ENCODE measurements at places on chromosomes 4 and X. TPM values are rescaled to one million over a fixed set of nuclear protein-coding genes. Genes with fewer than 3 reads are reported as not detected.

- DNase-seq: no peak
Observed at GRCh38 chr4:147318586-147318985, 162.3 kb upstream of the EDNRA start.

DNA sequence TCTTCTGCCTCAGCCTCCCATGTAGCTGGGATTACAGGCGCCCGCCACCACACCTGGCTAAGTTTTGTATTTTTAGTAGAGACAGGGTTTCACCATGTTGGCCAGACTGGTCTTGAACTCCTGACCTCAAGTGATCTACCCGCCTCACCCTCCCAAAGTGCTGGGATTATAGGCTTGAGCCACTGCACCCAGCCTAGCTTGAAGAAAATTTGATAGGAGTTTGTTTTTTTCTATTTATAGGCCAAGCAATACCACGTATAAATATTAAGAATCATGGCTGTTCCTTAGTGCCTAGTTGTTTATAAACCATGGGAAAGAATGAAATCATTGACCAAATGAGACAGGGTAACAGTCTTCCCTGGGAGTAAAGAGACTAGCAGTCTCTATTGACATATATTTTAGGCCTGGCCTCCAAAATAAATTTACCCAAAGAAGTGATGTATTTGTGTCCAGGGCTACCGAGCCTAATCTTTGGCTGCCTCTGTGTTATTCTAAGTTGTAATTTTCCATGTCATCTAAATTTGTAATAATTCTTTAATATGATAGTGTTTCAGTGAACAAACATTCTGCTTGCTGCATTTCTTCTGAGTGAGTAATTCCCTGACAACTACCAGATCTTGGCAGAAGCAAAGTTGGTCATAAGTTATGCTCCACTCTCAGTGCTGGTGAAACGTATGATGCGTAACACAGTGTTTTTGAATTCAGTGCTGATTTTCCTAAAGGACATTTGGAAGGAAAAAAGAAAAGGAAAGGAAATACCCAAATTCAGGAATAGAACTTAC is 10.3 kb downstream of the PKD2 start:
- DNase-seq: no peak

DNA sequence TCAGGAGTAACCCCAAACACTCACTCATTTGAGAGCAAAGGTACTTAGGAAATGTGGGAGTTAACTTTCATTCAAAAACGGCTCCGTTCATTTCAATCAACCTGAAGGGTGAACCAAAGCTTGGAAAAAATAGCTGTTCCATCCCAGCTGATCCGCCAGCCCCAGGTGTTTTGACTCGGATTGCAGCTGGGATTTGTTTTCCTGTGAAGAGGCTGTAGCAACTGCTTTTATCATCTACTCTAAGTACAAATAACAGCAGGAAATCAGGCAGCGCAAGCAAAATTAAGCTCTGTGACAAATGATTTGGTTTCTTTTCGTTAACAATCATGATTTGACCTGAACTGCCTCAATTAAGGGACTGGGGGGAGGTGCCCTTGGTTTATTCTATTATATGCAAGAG is 154.7 kb downstream of the BEND2 start:
- DNase-seq: no peak

DNA sequence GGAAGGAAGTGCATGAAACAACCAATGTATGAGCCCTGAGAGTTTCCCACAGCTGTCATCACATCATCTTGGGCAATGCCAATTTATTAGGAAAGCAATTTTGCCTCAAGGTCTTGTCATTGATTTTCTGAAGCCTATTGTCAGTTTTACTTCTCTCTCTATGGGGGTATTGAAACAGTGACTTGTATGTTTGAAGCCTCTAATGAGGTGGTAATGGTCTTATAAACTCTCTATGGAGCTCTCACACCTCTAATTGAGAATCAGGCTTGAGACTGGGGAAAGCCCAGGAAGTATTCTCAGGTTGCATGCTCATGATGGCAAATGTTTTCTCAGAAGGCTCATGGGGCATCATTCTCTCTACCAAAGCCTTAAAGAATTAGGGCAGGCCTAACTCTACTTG is 308.2 kb upstream of the EMCN start:
- DNase-seq: no peak

DNA sequence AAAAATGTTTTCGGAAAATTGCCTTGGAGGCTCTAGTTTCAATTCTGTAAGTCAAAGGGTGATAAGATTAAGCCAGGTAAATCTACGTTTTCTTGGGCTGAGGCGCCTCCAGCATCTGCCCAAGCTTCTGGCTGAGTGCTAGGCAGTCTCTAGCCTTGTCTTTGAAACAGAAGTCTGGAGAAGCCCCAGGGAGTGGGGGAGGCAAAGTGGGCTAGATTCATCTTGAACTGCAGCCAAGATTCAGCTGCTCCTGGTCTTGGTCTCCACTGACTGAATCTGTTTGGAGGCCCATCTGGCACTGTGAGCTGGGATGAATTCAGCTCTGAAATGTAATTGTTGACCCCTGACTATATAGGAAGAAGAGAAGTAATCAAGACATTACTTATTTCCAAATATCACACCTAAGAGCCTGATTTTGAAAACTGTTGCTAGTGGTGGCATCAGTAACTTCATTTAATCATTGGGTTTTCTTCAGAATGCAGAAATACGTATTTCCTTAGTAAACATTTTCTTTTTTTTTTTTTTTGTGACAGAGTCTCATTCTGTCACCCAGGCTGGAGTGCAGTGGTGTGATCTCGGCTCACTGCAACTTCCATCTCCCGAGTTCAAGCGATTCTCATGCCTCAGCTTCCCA is 187.3 kb upstream of the LEF1 start:
- DNase-seq: no peak

DNA sequence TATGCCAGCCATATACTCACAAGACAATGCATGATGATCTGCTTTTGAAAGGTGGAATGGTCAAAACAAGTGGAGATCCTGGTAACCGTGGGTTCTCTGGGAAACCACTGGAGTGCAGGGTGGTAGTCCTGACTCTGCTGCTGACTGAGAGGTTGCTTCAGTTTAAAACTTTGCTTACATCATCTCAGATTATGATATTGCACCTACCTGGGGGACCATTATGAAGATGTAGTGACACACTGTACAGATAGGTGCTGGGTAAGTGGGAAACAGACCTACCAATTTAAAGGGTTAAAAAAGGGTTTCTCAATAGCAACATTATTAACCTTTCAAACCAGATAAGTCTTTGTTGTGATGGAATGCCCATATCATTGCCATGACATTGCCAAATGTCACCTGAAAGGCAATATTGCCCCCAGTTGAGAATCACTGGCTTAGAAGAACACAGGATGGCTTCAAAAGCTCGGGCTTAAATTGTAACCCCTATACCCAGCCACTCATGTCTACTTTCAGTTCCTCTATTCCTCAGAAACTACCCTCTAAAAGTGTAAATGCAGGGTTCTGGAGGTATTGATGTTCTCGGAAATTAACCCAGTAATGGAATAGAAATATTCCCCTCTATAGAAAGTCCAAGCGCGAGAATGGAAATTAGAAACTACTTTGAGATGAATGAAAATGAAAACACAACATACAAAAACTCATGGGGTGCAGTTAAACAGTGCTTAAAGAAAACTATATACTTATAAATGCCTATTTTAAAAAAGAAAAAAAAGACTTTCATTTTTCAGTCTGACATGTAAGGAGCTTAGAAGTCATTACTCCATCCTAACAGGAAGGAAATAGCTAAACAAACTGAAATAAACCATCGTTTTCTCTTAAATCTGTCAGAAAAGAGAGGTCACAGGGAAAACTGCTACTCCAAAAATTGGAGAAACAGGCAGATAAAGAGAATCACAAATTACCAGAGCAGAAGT is 65.8 kb downstream of the ARHGEF6 start:
- no peak for DNase-seq

GRCh38 chr4:76429636-76430035 is 5.4 kb upstream of the SHROOM3 start:
- no peak for DNase-seq

DNA sequence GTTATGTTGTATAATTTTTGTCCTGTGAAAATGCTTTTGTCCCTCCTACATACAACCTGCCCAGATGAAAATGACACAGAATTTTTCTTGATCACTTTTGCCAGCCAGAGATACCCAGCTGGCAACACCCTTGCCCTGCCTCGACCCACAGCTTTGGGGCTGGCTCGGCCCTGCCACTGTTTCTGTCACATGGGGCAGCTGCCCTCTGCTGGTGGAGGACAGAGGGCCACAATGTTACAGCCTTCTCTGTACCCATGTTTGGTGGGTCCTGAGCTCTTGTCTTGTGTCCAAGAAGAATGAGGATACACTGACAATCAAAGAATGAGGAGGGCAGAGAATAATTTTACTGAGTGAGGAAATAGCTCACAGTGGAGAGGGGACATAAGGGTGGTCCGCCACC is 31.1 kb downstream of the BMP15 start:
- DNase-seq: no peak

- no peak for DNase-seq
Observed at GRCh38 chr4:8846826-8847225, 24.8 kb downstream of the HMX1 start.

GRCh38 chr4:98369322-98369721 is 108.1 kb downstream of the RAP1GDS1 start:
- DNase-seq: no peak

DNA sequence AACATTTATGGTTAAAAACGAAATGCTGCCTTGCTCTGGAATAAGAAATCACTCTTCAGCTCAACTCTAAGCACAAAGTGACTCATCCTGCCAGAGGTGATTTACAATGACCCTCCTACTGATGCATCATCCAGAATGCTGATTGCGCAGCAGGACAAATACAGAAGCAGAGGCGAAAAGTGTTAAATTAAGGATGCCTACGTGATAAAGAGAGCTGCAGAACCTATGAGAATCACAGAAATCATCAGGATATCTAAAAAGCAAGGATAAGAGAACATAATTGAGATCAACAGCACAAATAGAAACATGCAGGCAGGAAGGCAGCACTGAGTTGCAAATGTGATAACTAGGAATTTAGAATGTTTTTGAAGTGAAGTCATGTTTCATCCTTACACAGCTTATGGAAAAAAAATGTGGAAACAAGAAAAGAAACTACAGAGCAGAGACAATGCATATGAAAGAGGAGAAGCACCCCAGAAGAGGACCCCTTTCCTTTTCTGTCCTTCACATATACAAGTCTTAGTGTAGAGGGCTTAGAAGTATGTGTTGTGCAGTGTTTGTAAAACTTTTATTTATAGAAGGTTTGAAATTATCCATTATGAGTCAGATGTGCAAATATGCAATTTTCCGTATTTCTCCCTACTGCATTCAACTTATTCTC is 188.4 kb downstream of the SLC7A11 start:
- no peak for DNase-seq

DNA sequence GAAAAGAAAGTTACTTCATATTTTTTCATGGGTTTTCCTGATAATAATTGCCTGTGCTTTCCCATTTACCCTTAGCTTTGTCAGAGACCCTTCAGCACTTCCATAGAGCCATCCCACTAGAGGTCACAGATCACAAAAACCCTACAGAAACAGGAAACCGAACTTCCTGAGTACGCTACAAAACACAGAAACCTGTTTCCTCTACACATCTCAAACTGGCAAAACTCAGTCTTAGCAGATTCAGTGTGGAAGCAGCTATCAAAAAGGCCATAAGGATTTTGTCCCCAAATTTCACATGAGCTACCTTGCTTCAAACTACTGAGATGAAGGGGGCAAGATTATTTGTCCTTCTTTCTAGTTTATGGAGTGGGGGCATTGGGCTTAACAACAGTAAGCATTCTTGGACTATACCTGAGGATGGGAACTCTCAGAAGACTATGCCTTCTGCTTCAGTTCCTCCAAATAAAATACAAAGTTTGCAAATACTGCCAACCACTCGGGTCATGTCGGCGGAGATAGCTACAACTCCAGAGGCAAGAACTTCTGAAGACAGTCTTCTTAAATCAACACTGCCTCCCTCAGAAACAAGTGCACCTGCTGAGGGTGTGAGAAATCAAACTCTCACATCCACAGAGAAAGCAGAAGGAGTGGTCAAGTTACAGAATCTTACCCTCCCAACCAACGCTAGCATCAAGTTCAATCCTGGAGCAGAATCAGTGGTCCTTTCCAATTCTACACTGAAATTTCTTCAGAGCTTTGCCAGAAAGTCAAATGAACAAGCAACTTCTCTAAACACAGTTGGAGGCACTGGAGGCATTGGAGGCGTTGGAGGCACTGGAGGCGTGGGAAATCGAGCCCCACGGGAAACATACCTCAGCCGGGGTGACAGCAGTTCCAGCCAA is at the start of gene MMRN1:
Gene MMRN1 (plus strand): TSS at position 206 of the 902 bp plus-strand sequence. CDS start 118 bp downstream, at position 324.
- DNase-seq: no peak

NUDT10 gene
- 48.0 TPM for total RNA-seq

LNX1 gene
- total RNA-seq: 4.4 TPM

ACOX3 gene
- total RNA-seq: 15.0 TPM

CXCL3 gene
- total RNA-seq: 17.5 TPM

MCF2 gene
- total RNA-seq: 8.1 TPM

EXOC1L gene
- not detected for total RNA-seq
